ENCODE measurements at places on chromosomes 1 and 21.

DNA sequence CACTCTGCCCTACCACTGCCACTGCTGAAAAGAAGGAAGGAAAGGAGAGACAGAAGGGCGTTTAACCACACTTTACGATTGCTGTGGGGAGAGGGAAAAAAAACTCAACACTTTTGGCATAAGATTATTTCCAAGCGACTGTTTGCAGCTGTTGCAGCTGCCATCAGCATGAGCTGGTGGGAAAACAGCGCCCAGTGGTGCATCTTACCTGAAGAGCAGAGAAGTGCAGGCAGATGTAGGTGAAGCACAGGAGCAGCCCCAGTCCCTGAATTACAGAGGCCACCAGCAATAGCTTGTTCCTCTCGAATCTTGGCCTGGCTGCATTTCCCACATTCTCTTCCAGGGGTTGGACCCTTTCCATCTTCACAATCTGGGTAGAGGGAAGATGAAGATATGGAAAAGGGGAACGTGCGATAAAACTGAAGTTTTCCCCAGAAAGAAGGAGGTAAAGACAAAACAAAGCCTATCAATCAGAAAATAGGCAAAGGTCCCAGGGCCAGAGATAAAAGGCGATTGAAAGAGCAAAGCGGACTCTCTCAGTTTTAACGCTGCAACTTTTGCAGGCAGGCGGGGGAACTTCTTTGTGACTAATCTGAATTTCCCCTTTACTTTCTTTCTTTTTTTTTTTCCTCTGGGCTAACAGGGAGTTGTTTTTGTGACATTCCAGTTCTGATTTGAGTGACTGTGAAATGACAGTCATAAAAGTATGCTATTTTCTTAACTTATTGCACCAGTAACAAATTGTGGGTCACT lies at the start of gene TNFSF4:
TSS of gene TNFSF4 (minus strand) at position 516 of the 753 bp plus-strand sequence. CDS start at position 361, 155 bp downstream.
- no peak for DNase-seq

DNA sequence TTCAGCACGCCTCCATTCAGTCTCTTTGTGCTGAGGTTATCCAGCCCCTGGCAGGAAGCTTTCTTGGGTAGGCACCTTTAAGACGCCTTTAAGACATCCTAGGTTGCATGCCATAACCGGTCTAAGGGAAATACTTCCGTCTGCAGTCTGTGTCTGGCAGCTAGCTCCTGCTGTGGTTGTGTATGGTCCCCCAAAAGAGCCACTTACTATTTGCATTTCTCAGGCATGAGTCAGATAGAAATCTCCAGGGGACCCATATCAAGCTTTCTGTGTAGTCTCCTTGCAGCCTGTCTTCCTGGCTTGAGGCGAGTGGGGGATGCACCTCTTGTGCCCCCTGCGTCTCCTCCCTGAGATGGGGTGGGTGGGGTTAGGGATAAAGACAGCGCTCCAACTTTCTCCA lies 10.0 kb upstream of the RYR2 start:
- DNase-seq: no peak

- no peak for DNase-seq
Observed at GRCh38 chr21:43775795-43776430, at the start of gene CSTB. Gene CSTB, minus strand, starts transcription at chr21:43776308. Its CDS starts 39 bp downstream, at chr21:43776269.

DNA sequence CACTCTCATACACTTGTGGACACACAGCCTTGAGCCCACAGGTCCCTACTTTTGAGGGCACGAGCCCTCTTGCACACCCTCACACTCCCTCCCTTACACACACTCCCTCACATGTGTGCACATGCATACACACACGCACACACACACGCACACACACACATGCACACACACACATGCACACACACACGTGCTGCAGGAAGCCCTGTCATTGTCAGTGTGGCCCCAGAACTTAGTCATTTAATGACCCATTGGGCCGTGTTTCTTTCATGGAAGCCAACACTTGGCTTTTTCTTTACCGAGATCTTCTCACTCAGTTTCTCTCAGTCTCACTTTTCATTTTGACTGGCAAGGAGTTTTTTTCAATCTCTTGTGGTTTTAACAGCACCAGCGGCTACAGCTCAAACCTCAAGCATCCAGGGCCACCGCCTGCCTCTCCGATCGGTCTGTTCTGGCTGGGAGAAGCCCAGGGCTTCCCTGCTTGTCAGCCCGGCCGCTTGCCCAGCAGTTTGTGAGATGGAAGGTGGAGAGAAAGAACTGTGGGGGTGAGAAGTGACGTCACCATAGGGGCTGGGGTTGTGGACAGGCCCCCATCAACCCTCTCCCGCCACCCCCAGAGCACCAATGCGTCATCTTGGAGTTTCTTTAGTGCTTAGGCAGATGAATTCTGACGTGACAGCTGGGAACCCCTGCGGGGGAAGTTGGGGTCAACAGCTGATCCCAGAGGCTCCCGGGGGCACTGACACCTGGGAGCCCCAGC lies 15.8 kb upstream of the TNFRSF8 start:
- no peak for DNase-seq

- DNase-seq: no peak
Observed at GRCh38 chr1:34162852-34163766, 1.9 kb downstream of the CSMD2 start.

GRCh38 chr1:14220324-14220723 lies 378.2 kb upstream of the KAZN start:
- DNase-seq: no peak

GRCh38 chr1:103461161-103462105 lies 64.1 kb upstream of the RNPC3 start:
- DNase-seq: no peak

GRCh38 chr1:109396513-109396839 lies 1.2 kb downstream of the SORT1 start:
- no peak for DNase-seq

DNA sequence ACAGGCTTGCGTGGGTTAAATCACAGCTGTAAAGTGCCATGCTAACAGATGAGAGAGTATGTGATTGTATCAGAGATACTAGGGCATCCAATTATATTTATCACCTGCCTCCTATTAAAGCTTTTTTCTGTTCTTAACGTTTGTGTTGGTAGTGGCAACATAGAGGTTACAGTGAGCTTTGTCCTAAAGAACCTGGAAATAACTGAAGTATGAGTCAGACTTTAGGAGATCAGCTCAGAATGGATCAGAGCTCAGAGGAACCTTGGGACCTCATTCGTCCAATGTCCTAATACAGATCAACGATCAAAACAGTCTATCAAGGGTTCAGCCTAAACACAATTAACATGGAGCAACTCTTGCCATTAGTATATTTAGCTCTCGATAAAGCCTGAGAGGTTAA lies 81.0 kb downstream of the RGS7 start:
- DNase-seq: no peak

DNA sequence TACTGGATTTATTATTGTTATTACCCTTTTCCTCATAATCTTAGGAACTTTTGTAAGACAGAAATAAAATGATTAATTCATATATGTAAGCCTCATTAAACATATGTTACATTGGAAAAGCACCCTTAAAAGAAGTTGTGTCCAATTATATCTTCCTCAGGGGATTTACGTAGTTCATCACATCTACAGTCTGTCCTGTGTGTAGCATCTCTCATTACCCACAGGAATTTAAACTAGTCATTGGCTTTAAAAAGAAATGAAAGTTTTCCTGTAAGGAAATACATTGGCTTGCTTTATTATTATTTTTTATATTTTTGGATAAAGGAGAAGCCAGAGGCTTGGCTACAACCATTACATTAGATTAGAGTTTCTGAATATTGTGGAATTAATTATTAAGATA lies 56.1 kb downstream of the SWT1 start:
- DNase-seq: no peak

- no peak for DNase-seq
Observed at GRCh38 chr1:10291705-10292104, 81.3 kb downstream of the KIF1B start.

DNA sequence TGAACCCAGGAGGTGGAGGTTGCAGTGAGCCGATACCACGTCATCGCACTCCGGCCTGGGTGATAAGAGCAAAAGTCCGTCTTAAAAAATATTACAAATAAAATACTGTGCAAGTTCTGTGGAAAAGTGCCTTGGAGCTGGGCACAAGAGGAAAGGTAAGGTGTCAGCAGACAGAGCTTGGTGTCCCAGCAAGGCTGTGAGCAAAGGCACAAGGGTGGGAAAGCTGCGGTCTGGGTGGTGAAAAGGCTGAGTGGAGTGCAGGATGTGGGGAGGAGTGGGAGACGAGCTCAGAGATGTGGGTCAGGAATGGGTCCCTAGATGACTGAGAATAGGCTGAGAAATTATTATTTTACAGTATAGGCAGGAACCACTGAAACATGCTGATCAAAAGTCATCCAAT lies 150.6 kb downstream of the RHOU start:
- DNase-seq: no peak

- no peak for DNase-seq
Observed at GRCh38 chr1:150683914-150684313, 13.0 kb downstream of the GOLPH3L start.

GRCh38 chr21:26555540-26556146 lies 17.4 kb downstream of the CYYR1 start:
- no peak for DNase-seq

- DNase-seq: no peak
Observed at GRCh38 chr1:77313491-77313890, 31.7 kb downstream of the AK5 start.

GRCh38 chr1:165644064-165644735 lies 13.2 kb downstream of the MGST3 start:
- DNase-seq: no peak

- DNase-seq: no peak
Observed at GRCh38 chr1:7727809-7728471, 43.2 kb upstream of the VAMP3 start.

DNA sequence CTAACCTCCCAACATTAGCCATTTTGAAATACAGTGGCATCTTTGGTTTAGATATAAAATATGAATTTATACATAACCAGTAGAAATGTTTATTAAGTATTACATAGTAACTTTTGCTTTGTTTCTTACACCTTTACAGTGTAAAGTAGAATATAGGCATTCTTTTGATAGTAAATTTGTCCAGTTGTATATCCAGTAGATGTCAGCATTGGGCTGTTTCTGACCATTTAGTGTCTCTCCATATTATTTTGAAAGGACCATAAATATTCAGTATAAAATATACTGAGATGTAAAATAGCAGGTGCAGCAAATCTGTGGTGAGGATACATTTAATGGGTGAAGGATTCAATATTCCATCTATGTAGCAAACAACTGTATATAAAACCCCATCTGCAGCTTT lies 115.8 kb upstream of the ZRANB2 start:
- no peak for DNase-seq

GRCh38 chr1:5708346-5709245 lies 283.6 kb downstream of the NPHP4 start:
- DNase-seq: no peak

- no peak for DNase-seq
Observed at GRCh38 chr1:179228783-179229213, 679 bp downstream of the ABL2 start.

GRCh38 chr1:154581766-154582165 lies 14.2 kb downstream of the CHRNB2 start:
- DNase-seq: no peak

DNA sequence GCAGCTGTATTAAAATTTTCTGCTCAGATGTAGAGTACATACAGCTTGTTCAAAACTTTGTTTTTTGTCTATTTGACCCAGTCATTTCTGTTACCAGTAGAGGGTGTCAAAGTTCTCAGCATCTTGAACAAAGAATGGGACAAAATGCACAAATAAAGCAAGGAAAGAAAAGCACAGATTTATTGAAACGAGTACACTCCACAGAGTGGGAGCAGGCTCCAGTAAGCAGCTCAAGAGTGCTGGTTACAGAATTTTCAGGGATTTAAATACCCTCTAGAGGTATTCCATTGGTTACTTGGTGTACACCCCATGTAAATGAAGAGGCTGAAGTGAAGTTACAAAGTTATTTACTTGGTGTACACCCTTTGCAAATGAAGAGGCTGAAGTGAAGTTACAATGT lies 8.9 kb upstream of the PRMT6 start:
- no peak for DNase-seq

DNA sequence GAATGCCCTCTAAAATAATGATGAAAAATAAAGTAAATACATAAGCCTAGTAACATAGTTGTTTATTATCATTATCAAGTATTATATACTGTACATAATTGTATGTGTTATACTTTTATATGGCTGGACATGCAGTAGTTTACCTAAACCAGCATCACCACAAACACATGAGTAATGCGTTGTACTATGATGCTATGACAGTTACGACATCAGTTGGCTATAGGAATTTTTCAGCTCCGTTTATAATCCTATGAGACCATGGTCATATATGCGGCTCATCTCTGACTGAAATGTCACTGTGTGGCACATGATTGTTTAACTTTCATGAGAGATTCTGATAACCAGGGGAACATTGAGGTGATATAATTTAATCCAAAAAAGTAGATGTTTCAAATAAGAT lies 352.1 kb downstream of the ST6GALNAC3 start:
- no peak for DNase-seq

DNA sequence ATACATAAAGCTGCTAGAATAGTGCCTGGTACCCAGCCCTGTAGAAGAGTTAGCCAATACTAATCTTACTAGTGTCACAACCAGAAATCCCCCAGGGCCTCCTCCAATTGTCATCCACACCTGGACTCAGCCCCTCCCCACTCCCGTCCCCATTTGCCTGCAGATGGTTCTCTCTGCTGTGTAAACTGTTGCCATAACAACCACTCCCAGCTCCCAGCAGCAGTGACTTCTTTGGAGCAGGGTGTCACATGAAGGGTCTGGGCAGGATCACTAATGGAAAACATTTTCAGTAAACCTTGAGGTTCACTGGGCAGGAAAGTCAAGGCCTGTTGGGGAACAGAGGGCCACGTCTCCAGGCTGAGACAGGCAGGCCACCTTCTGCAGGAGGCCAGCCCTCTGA lies 126.0 kb upstream of the IPO9 start:
- no peak for DNase-seq

DNA sequence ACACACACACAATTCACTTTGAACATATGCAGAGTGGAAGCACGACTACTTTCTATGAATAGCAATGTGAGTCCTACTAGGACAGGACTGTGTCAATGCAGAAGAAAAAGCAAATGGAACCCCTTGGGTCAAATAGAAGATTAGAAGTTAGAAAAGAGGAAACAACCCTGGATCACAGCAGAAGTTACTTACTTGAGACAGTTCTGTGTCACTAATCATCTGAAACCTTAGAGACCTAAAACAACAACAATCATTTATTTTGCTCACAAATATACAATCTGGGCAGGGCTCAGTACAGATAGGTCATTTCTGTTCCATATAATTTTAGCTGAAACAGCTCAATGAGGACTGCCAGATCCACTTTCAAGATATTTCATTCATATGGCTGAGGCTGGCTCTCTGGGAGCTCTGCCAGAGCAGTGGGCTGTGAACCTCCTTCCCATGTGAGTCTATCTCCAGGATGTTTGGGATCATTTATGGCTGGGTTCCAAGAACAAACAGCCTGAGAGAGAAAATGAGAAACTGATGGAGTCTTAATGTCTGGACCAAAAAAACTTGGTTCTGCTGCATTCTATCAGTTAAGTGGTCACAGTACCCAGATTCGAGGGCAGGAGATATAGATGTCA lies 42.5 kb upstream of the IL10 start:
- DNase-seq: no peak

All from GOT3 (cell line).